ENCODE measurements at places on chromosomes 5 and 9. TPM values are rescaled to one million over a fixed set of nuclear protein-coding genes. Genes with fewer than 3 reads are reported as not detected.

The OTP gene
- total RNA-seq = not detected

The CDO1 gene
- total RNA-seq = not detected

The ENG gene
- total RNA-seq = 6.2 TPM

The PHYHD1 gene
- 7.5 TPM for total RNA-seq

The SLC4A9 gene
- not detected for total RNA-seq

The SLIT3 gene
- 13.8 TPM for total RNA-seq

The EXD3 gene
- 4.6 TPM for total RNA-seq

The FAM221B gene
- total RNA-seq = not detected

The FGF10 gene
- total RNA-seq = not detected

The IFT74 gene
- total RNA-seq = 11.4 TPM

The PCDHB12 gene
- total RNA-seq = not detected

The FUT7 gene
- total RNA-seq = not detected

The N4BP3 gene
- total RNA-seq = 6.1 TPM

The GPR151 gene
- total RNA-seq = not detected

The ACTBL2 gene
- total RNA-seq = 0.04 TPM

The TAF11L5 gene
- total RNA-seq = not detected

The HINT1 gene
- 462 TPM for total RNA-seq

The FRRS1L gene
- not detected for total RNA-seq

The C9orf50 gene
- total RNA-seq = not detected

The TAF1L gene
- total RNA-seq = not detected

The ANP32B gene
- total RNA-seq = 26.6 TPM

The GCNT4 gene
- total RNA-seq = 2.5 TPM

The RNF180 gene
- 3.2 TPM for total RNA-seq

The GAPVD1 gene
- total RNA-seq = 30.8 TPM

The BTNL3 gene
- not detected for total RNA-seq

The GPR150 gene
- 0.47 TPM for total RNA-seq

The C5orf22 gene
- total RNA-seq = 22.6 TPM

The EQTN gene
- total RNA-seq = 0.23 TPM

The TEK gene
- total RNA-seq = 0.23 TPM

The CSF1R gene
- under 0.01 TPM for total RNA-seq

The GFI1B gene
- not detected for total RNA-seq

The INPP5E gene
- 8.8 TPM for total RNA-seq

The FRMPD1 gene
- under 0.01 TPM for total RNA-seq

The ECSCR gene
- total RNA-seq = not detected

The UBE2QL1 gene
- total RNA-seq = not detected

The SLC6A3 gene
- not detected for total RNA-seq

The MZB1 gene
- total RNA-seq = not detected

The RXRA gene
- 41.9 TPM for total RNA-seq

The ENTREP1 gene
- total RNA-seq = 0.19 TPM

The DIPK1B gene
- total RNA-seq = 0.08 TPM

The SVEP1 gene
- 1.6 TPM for total RNA-seq

The SMIM33 gene
- total RNA-seq = not detected

The NUDT12 gene
- 10.3 TPM for total RNA-seq

The PKD2L2 gene
- not detected for total RNA-seq

The TEX53 gene
- total RNA-seq = not detected

Measured in hair follicular keratinocyte (primary cell).